SK-MEL-5 (cell line): ENCODE measurements at places on chromosomes 7 and 10.
A peak's percentile ranks its signal among the peaks of the same experiment; 100 is the strongest.

- no peak for DNase-seq
These were observed 36.6 kb downstream of the PRKCQ start for GRCh38 chr10:6543431-6544005.

- no peak for DNase-seq
These were observed 50.3 kb downstream of the FAM53B start for GRCh38 chr10:124693801-124694416.

DNA sequence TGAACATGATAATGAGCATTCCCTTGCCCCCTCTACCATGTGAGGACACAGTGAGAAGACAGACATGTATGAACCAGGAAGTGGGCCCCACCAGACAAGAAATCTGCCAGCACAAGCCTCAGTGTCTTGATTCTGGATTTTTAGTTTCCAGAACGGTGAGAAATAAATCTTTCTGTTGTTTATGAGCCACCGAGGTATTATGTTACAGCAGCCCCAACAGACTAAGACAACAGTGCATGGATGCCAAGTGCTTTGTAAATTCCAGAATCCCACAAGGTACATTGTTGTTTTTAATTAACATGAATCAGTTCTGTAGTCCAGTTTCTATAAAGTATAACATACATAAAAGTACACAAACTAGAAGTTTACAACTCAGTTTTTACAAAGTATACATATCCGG, 162.2 kb downstream of the ARHGAP21 start:
- DNase-seq: no peak

GRCh38 chr7:33157311-33157710, 27.9 kb downstream of the BBS9 start:
- DNase-seq: no peak

GRCh38 chr7:71372991-71373390, 241.0 kb downstream of the GALNT17 start:
- no peak for DNase-seq

DNA sequence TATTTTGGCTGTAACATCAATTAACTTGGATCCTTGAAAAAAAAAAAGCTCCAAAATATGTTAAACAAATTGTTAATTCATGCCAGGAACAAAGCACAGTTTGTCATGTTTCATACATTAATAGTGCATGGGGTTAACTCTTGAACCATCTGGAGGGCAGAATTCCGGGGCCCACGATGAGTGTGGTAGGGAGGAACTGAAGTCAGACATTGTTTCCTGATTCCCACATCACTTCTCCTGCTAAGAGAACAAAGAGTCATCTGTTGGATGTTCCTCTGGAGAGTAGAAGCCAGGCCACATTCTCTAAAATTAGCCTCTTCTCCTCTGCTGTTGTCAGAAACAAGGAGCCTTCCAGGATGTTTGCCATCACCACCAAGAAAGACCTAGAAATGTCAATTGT, 54.6 kb downstream of the TMEM178B start:
- DNase-seq: peak; percentile 100

GRCh38 chr10:723973-724372, 34.5 kb upstream of the DIP2C start:
- DNase-seq: no peak

DNA sequence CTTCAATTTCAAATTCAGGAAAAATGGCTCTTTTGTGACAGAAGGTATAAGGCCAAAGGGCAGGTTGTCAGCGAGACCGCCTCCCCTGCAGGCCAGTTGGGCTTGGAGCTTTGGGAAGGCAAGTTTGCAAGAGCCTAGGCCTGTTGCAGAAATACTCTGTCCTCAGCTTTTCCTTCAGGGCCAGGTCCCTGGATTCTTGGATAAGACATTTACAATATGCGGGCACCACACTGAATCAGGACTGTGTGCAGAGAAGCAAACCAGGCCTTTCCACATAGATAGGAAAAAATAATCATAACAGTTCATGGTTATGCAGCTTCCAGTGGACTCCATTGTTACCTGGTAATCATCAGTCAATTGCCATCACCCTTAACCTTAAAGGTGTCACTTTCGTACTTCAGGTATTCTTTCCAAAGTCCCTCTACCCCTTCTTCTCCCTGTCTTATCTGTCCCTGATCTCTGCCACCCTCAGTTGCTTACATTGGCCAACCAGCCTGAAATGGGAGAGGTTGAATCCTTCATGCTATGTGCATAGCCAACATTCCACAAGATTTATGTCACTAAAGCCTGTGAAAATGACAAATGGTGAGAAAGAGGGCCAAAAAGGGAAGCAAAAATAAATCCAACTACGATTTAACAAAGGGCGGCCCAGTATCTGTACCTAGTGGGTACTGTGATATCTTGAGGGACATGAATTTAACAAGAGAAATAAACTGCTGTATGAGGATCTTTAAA, 304.5 kb upstream of the NFE2L3 start:
- DNase-seq: no peak

DNA sequence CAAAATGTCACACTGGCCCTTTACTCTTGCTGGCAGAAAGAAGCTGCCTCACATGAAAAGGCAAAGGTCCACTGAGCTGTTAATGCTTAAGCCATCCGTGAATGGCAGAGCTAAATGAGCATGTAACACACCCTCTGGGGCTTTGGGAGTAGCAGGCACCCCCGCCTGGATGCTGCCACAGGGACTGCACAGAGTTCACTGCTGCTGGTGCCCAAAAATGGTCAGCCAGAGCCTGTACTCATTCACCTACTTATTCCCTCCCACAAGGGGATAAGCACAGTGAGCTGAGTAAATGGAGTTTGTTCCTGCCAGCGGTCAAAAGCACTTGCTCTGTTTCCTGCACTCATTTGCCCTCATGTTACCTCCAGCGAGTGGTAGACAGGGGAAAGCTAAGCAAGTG, 374.0 kb upstream of the STEAP1 start:
- no peak for DNase-seq

GRCh38 chr7:111229916-111230315, 139.0 kb downstream of the LRRN3 start:
- no peak for DNase-seq

GRCh38 chr10:122159141-122159970, 111.7 kb upstream of the BTBD16 start:
- DNase-seq: no peak
